ENCODE measurements at places on chromosomes 13 and 19. TPM values are rescaled to one million over a fixed set of nuclear protein-coding genes. Genes with fewer than 3 reads are reported as not detected.

Gene FAAP24
- 5.1 TPM for total RNA-seq

Gene LINGO3
- total RNA-seq = not detected

Gene NLRP11
- total RNA-seq = not detected

Gene MUC16
- 0.05 TPM for total RNA-seq

Gene ZNF415
- not detected for total RNA-seq

Gene ATCAY
- total RNA-seq = not detected

Gene CEACAM19
- 25.6 TPM for total RNA-seq

Gene TGFBR3L
- 4.5 TPM for total RNA-seq

Gene RFPL4AL1
- total RNA-seq = not detected

Gene ZFP14
- 1.5 TPM for total RNA-seq

DNA sequence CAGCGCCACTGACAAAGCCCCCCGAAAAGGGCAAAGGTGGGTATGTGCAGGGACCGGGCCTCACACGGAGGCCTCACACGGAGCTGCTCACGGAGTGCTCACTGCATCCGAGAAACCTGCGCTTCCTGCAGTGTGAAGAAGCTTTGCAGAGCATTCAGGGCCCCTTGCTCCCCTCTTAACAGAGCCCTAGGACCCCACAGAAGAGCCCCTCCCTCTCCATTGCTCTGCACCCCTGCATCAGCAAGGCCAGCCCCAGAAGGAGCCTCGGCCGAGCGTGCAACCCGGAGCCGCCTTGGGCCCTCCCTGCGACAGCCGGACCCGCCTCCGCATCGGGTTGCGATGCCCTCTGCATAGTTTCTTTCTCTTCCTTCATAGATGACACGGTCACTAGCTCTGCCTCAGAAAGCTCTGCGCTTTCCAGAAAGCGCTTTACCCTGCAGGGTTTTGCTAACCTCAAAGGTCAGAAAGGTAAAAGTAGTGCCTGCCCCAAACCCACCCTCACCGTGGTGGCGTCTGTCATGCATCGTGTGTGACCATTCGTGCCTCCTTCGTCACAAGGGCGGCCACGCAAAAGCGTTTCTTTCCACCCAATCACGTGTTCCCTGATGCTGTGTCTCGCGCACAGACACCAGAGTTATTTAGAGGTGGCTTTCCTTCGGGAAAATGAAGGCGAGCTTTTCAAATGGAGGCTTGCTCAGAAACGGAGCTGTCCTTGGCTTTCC, 15.7 kb upstream of the F7 start:
- DNase-seq = no peak
- H3K4me3 ChIP-seq = no peak overlapping the region
- H3K27me3 ChIP-seq = peaks cover 11% of the 10 kb centered on the region

DNA sequence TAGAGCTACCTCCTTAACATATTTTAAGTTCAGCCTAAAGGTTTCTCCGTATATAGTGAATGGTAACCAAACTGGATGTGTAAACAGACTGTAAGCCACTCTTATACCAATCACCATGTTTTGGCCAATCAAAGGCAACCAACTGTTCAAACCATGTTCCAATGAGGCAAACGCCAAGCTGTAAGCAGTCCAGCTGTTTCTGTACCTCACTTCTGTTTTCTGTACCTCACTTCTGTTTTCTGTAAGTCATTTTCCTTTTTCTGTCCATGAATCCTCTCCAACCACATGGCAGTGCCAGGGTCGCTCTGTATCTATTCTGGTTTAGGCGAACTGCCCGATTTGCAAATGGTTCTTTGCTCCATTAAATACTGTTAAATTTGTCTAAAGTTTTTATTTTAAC, 24.4 kb downstream of the COMMD6 start:
- no peak for DNase-seq
- H3K36me3 ChIP-seq = no peaks in the 10 kb centered on the region
- no peaks in the 10 kb centered on the region for H3K27me3 ChIP-seq
- H3K4me1 ChIP-seq = no peaks in the 10 kb centered on the region
- no peak overlapping the region for H3K27ac ChIP-seq

DNA sequence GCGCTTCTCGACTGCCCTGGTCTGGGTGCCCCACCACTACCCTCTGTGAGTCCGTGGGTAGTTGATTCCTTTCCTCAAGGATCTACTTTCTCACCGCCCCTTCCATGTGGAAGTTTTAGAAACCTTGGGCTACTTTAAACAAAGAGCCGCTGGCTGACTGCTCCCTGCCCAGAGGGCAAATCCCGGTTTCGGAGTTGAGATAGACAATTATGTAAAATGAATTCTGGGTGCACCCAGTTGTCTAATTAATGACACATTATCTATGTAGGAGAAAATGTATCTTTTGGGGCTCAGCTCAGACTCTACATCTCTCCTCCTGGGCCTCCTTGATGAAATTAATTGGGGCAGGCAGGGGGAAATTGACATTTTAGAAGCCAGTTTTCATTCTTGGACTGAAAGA, 305.4 kb downstream of the UQCRFS1 start:
- no peaks in the 10 kb centered on the region for H3K27me3 ChIP-seq
- no peaks in the 10 kb centered on the region for H3K4me1 ChIP-seq
- H3K27ac ChIP-seq = no peak overlapping the region
- H3K36me3 ChIP-seq = no peaks in the 10 kb centered on the region

- H3K27me3 ChIP-seq = no peaks in the 10 kb centered on the region
- peaks cover 20% of the 10 kb centered on the region for H3K36me3 ChIP-seq
- peaks cover 5% of the 10 kb centered on the region for H3K4me1 ChIP-seq
- DNase-seq = peak; percentile 77
- H3K27ac ChIP-seq = no peak overlapping the region
Measured at GRCh38 chr19:12766051-12766521, 9.3 kb downstream of the HOOK2 start.

DNA sequence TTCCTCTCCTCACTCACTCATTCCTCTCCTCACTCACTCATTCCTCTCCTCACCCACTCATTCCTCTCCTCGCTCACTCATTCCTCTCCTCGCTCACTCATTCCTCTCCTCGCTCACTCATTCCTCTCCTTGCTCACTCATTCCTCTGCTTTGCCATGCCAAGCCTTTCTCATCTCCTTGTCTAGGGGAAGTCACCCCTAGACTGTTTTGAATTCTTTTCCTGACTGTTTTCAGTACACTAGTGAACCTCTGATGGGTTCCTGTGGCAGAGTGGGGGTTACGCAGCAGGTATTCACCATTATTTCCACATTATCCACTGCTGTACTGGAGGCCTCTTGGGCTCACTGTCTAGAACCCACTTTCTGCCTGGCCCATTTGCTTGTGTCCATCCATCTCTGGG, 1.2 kb downstream of the CYP4F8 start:
- no peak overlapping the region for H3K4me3 ChIP-seq
- H3K36me3 ChIP-seq = no peaks in the 10 kb centered on the region
- no peak for DNase-seq
- H3K4me1 ChIP-seq = no peaks in the 10 kb centered on the region

DNA sequence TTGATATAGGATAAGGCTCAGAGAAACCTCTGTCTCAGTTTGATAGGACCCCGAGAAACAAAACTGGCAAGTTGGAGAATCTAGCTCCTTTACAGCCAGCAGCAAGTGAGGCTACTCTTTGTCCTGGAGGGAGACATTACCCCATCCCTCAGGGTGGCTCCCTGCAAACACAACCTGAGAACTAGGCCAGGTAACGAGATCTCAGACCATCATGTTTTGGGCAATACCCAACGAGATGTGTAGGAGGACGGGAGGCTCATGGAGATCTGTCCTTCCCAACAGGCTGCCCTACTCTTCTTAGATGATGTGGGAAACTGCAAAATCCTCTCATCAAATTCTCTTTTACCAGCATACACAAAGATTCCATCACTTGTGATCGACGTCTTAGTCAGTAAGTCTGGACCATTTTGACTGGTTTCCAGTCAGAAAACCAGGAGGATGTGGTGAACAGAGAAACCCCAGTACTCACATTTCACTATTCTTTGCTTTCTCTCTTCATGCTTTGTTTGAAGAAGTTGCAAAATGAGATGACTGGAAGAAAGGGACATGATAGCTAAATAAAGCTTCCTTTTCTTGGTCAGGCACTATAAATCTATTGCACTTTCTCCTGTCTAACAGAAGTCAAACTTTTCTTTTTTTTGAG, 6.0 kb upstream of the CTU1 start:
- H3K4me3 ChIP-seq = no peak overlapping the region
- no peak for DNase-seq
- H3K4me1 ChIP-seq = no peaks in the 10 kb centered on the region

All from MCF 10A (cell line).